CD14-positive monocyte (primary cell): ENCODE measurements at places on chromosomes 4 and X.
A peak's percentile ranks its signal among the peaks of the same experiment; 100 is the strongest.

GRCh38 chr4:120994521-120994920, 72.0 kb upstream of the PRDM5 start:
- DNase-seq = no peak

DNA sequence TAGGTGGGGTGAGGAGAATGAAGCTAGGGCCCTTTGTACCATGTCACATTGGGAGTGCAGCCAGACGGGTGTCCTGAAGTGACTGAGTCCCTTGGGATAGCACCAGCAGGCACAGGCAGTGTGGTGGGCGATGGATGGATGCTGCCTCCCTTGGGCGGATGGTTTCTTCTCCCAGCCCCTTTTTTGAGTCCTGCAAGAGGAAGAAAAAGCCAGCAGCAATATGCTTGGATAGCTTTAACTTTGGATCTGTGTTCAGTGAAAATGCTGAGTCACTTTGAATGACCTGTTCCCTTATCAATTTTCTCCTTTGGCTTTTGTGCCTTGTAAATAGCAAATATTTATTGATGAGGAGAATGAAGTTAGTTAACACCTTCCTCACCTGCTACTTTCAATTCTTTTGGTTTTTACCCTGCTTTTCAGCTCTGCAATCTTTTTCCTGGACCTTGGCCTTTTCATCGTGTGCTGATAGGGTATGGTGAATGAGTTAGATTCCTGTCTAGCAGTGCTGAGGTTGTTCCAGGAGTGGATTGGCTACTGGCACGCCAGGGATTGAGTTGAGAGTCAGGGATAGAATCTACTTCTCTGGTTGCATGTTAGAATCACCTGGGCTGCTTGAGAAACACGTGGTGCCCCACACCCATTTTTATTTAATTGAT, 10.2 kb downstream of the DCUN1D4 start:
- no peak for DNase-seq

DNA sequence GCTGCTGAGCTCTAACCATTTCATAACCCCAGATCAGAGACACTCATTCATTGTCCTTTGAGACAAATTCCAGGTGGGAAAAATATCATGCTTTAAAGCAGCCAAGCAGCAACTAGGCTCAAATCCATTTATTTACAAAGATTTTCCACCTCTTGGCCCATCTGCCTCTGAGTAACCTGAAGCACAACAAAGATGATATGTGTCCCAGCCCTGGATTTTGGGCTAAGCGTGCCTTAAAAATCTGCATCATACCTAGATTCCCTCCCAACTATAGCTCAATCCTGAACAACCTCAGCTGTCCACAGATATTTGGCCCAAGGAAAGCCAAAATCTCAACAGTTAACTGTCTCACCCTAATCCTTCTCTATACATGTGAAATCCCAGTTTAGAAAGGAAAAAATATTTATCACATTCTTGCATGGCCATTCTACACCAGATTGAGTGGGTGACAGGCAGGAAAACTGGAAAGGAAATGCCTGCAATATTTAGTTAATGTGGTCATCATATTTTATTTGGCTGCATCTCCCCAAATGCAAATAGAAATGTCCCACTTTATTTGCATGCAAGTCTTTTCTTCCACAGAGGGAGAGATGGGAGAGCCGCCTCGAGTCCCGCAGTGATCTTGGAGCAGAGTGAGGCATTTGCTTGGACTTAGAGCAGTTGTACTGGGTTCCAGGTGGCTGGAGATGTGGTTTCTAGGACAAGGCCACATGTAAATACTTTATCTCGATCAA, 146.4 kb upstream of the EOLA2 start:
- no peak for DNase-seq

- no peak for DNase-seq
Measured at GRCh38 chr4:44147571-44148075, 301.0 kb downstream of the KCTD8 start.

DNA sequence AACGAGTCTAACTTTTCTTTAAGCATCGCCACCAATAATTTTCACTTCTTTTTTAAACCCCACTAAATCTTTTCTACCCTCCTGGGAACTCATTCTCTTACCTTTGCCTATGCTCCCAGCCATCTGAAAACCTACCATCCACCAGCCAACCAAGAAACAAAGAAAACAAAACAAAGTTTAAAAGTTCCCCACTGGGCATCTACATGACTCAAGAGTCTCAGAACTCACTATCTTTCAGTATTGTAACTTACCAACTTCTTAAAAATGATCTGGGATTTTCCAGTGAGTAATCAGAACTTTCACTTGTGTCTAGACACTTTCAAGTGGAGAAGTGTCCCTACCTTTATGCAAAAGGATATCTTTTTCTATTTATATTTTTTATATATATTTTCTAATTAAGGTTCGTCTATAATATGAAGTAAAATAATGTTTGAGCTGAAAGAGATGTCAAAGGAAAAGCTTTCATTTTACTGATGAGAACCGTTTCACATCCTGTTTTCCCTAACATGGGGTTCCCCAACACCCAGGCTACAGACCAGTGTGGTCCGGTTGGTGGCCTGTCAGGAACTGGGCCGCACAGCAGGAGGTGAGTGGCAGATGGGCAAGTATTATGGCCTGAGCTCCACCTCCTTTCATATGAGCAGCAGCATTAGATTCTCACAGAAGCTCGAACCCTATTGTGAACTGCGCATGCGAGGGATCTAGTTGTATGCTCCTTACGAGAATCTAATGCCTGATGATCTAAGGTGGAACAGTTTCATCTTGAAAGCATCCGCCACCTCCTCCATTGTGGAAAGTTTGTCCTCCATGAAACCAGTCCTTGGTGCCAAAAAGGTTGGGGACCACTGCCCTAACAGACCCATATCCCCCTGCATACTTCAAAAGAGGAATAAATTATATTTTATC, 9.8 kb upstream of the TIGD2 start:
- DNase-seq = peak; percentile 57

DNA sequence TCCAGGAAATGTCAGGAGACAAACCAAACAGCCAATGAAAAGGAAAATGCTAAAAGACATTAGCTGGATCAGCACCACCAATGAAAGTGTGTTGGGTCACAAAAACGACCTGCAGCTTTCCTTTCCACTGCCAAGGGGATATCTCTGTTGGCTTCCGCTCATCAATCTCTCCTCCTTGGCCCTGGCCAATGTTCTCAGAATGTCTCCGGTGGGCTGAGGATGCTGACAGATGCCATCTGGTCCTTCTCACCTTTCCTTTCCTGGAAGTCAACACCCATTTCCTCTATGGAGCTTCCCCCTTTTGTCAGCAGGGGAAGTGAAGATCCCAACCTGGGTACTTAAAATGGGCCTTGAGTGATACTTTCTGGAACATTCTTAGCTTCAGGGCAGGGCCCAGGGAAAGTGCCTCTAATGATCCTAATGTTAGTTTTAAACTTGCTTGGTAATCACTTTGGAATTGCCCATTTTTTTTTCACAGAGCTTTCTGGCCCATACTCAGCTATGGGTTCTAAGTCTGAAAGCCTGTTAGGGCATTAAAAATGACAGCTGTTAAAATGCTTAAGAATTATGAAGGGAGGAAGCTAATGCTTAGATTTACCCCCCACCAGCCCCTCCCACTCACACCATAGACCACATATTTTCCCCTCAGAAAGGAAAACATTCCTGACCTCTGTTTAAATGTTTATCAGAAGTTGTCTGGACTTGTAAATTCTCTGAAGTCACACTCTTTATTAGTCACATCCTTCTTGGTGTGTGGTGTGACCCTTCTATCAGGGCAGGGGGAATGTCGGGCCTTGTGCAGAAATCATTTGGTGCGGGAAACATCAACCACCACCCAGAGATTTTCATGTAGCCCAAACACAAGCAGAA, 29.2 kb downstream of the IGFBP7 start:
- DNase-seq = no peak

DNA sequence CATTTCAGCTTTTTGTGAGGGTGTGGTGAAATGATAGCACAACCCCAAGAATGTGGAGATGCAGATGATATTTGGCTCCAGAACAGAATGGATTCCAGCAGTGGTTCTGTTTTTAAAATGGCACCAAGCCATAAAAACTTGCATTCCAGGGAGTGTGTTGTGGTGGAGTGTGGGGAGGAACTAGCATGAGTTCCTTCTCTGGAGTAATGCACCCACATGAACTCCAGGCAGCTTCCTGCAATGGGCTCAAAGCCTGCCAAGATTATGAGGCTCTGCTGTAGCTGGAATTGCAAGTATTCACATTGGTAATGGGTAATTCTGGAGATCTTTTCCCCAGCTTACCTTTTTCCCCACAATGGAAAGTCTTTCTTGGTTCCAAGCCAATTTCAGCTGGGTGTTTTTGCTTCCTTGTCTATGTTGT, 161.4 kb downstream of the RAB28 start:
- no peak for DNase-seq

GRCh38 chr4:155011163-155011780, 197.2 kb upstream of the NPY2R start:
- no peak for DNase-seq

- DNase-seq = no peak
Measured at GRCh38 chrX:120732461-120732860, 102.6 kb upstream of the C1GALT1C1 start.

GRCh38 chr4:76634220-76634619, 199.2 kb downstream of the SHROOM3 start:
- DNase-seq = no peak

GRCh38 chr4:114728426-114728825, 129.8 kb downstream of the UGT8 start:
- DNase-seq = no peak

GRCh38 chr4:52376132-52376704, 282.9 kb downstream of the USP46 start:
- DNase-seq = no peak

GRCh38 chr4:8400632-8401325, 39.7 kb downstream of the ACOX3 start:
- DNase-seq = no peak

DNA sequence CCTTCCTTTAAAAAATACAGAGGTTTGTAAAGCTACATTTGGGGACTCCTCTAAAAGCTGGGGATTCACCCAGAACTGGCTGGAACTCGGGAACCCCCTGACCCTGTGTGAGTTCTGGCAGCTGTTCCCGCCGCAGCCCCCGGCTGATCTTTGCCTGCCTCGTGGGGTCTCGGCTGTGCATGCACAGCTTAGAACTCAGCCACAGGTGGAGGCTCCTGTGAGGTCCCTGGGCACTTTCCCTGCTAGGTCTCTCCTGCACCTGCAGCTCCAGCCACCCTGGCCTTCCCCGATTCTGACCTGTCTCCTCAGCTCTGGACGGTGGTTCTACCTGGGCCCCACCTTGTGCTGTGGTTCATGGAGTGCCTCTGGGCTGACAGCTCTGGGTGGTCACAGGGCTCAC, 48.6 kb upstream of the HGFAC start:
- DNase-seq = no peak

DNA sequence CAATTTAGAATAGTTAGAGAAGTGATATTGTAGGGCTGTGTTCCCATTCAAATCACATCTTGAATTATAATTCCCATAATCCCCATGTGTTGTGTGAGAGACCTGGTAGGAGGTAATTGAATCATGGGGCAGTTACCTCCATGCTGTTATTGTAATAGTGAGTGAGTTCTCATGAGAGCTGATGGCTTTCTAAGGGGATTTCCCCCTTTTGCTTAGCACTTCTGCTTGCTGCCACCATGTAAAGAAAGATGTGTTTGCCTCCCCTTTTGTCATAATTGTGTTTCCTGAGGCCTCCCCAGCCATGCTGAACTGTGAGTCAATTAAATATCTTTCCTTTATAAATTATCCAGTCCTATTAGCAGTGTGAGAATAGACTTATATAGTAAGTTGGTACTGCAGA, 53.2 kb downstream of the LPAR4 start:
- DNase-seq = no peak

DNA sequence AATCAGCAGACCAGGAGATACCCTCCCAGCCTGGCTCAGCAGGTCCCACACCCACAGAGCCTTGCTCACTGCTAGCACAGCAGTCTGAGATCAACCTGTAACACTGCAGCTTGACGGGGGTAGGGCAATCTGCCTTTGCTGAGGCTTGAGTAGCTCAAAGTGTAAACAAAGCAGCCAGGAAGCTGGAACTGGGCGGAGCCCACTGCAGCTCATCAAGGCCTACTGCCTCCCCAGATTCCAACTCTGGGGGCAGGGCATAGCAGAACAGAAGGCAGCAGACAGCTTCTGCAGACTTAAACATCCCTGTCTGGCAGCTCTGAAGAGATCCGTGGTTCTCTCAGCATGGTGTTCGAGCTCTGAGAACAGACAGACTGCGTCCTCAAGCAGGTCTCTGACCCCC, 15.1 kb upstream of the GABRA2 start:
- DNase-seq = no peak

DNA sequence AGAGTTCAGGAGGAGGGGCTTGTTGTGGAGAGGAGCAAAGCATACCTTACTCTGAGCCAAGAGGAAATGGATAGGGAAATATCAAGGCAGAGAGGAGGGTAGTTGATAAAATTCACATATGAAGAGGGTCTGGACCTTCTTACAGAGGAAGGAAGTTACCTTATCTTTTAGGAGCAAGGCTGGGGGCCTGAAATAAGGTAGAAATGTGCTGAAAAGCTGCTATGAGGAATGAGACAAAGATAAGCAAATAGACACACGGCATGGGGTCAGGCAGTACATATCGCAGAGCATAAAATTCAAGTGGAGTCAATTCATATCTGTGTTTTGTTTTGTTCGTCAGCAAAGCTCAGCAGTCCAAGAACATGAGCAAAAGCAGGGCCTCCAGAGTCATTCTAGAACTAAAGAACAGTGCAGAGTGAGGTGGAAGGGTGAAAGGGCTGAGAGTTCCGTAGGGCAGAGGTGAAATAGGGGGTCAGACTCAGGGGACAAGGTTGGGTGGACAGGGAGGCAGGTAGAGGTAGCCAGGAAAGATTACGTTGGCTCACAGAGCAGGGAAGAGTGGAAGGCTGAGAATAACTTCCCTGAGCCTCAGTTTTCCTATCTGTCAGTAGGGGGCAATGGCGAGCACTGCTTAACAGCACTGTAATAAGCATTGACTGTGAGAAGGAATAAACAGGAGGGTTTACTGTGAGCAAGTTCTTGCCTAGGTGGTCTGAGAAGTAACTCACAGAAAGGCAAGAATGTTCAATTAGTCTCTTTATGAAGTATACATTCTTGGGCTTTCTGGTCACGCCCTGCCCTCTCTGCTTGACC, 9.2 kb downstream of the VSIG4 start:
- no peak for DNase-seq
